ENCODE measurements at places on chromosomes 6 and 20. TPM values are rescaled to one million over a fixed set of nuclear protein-coding genes. Genes with fewer than 3 reads are reported as not detected.

DNA sequence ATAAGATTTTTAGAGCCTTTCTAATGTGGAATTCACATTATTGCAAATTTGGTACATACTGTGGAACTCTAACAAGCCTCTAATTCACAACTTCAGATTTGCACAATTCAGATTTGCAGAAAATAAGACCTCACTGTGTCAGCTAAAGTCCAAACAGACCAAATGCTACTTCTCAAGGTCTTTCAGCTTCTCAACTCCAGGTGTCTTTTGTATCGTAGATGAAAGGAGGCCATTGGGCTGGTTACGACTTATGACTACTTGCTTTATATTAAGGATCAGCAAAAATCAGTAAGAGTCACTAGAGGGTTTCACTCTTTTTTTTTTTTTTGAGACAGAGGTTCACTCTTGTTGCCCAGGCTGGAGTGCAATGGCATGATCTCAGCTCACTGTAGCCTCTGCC lies 37.8 kb downstream of the ZNF217 start:
- DNase-seq: no peak

Gene HACE1
- 23.0 TPM for total RNA-seq

- DNase-seq: no peak
Observed at GRCh38 chr6:168472363-168472762, 31.4 kb downstream of the SMOC2 start.

- no peak for DNase-seq
Observed at GRCh38 chr20:10521068-10521831, 86.1 kb downstream of the SLX4IP start.

DNA sequence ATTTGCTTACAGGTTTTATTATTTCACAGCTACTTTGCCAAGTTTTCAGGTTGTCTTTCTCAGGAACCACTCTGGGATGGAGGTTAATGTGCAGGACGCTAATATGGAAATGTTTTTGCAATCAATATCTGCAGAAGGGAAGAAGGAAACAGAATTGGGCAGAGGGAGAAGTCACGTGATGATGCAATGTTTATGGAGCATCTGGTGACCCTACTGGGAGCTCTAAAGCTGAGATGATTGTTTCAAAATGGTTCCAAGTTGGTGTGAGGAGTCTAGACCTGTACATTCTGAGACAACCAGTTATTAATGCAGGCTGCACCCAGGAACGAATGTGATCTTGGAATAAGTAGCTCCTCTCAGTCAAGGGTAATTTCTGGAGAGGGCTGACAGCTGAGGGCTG lies 905.4 kb upstream of the FLRT3 start:
- no peak for DNase-seq

GRCh38 chr20:18072532-18072931 lies 14.8 kb upstream of the OVOL2 start:
- no peak for DNase-seq

Gene PM20D2
- 16.5 TPM for total RNA-seq

- no peak for DNase-seq
Observed at GRCh38 chr6:143708889-143709288, 31.1 kb downstream of the PHACTR2 start.

- DNase-seq: no peak
Observed at GRCh38 chr6:127403636-127404035, 55.6 kb downstream of the KIAA0408 start.

Gene TOX2
- 3.3 TPM for total RNA-seq

Gene PLEKHG1
- 27.6 TPM for total RNA-seq

GRCh38 chr6:92945799-92946198 lies 473.6 kb downstream of the EPHA7 start:
- DNase-seq: no peak

Gene TPBG
- 21.4 TPM for total RNA-seq

DNA sequence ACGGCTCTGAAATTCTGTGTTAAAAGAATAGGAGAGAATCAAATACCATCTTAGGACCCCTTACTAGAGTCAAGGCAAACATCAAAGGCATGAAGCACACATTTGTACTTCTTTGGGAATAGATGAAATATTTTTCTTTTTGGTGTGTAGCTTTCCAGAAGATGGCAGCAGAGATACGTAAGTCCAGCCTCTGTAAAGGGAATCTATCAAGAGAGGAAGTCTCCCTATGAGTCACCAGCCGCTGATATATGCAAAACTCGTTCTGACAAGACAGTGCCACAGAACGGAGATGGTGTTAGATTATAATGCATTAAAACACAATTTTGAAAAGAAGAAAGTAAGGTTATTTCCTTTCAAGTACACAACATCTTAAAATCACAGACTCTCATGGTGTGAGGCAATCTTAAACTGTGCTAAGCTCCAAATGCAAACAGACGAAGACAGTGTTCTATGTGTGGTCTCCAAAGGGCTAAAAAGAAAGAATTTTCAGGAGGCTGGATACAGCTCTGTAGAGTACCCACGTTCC lies 120.0 kb upstream of the AGPAT4 start:
- peak; percentile 46 for DNase-seq

Gene NMBR
- total RNA-seq: not detected

Gene CPNE5
- 0.54 TPM for total RNA-seq

Gene SPATS1
- not detected for total RNA-seq

- DNase-seq: peak; percentile 44
Observed at GRCh38 chr6:35727935-35728682, 8.7 kb upstream of the ARMC12 start.

DNA sequence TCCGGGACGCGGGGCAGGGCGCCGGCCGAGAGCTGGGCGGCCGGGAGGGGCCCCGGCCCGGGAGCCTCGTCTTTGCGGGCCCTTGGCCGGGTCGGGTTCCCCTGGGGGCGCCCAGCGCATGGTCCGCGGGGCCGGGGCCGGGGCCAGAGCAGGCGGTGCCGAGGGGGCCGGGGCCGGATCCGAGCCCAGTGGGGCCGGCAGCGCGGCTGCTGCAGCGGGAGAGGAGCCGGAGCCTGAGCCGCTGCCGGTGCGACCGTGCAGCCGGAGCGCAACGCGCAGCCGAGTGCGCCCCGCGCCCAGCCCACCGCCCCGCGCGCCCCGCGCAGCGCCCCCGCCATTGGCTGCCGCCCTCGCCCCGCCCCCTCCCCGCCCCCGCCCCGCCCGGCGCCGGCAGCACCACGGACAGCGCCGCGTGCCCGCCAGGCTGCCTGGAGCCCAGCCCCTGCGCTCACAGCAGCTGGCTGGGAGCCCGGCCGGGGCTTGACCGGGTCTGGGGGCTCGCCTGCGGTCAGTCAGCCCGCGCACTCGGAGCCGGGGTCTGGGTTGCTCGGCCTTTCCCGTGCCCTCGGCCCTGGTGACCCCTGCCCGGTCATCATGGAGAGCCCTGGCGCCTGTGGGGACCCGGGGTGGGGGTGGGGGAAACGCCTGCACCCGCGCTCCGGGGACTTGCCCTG lies at the start of gene HRH3:
Gene HRH3 (minus strand): TSS at position 287 of the 674 bp plus-strand sequence. CDS start 308 bp downstream, outside the sequence.
- DNase-seq: peak; percentile 65

GRCh38 chr6:74964871-74965441 lies 240.9 kb downstream of the COL12A1 start:
- no peak for DNase-seq

Gene ERVFRD-1
- not detected for total RNA-seq

- no peak for DNase-seq
Observed at GRCh38 chr6:20377623-20378265, 23.9 kb upstream of the E2F3 start.

DNA sequence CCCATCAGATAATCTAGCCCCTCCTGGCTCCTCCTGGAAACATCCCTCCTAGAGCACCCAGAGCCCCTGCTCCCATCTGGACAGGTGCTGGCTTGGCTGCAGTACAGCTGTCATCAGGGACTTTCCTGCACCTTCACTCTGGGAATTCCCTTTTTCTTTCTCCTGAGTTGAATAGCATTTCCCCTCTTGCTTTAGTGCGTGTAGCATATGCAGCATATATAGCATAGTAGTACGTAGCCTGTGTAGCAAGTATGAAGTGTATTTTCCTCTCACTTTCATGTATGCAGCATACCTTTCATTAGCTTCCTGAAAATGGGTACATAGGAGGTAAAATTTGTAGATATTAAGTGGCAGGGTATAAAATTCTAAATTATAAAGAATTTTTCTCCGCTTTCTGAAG lies 352.9 kb downstream of the ESR1 start:
- no peak for DNase-seq

DNA sequence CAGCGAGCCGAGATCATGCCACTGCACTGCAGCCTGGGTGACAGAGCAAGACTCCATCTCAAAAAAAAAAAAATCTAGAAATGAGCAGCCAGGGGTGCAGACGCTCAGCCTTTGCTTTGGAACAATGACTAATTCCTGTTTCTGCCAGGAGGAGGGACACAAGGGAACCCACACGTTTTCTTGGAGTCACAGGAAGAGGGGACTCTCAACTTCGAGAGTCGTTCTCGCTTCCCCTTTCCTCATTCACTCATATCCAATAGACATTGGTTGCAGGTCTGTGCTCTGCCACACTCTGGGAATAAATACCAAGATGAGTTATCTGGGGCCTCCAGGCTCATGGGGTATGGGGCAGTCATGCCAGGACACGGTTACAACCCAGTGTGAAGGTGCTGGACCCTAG lies 91.5 kb upstream of the RREB1 start:
- no peak for DNase-seq

Gene IL17A
- total RNA-seq: not detected

DNA sequence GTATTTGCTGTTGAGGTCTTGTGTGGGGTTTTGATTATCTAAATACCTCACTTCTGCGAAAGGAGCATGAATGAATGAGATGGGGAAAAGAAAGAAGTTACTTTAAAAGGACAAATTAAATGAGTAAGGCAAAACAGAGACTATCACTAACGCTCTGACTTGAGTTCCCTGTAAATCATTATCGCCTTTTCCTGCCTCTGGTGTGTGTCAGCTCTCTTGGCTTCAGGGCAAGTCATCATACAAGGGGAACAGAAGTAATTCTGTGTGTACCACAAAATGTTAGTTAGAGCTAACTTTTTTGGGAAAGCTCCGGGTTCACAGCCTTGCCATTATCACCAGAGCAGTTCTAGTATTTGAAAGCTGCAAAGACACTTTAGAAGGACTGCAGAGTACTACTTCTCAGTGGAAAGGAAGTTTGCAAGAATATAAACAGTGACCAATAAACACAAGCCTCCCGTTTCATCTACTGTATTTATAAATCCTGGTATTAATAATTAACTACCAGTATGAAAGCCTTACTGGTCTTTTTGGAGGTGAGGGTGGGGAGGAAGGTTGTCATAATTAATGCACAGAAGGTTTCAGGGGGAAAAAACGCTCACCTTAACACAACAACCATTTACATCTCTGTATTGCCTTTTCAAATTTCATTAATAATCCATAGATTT lies 1.2 kb downstream of the DZANK1 start:
- DNase-seq: no peak

GRCh38 chr6:130694606-130695005 lies 132.6 kb upstream of the SMLR1 start:
- no peak for DNase-seq

Gene PHF1
- total RNA-seq: 63.5 TPM

DNA sequence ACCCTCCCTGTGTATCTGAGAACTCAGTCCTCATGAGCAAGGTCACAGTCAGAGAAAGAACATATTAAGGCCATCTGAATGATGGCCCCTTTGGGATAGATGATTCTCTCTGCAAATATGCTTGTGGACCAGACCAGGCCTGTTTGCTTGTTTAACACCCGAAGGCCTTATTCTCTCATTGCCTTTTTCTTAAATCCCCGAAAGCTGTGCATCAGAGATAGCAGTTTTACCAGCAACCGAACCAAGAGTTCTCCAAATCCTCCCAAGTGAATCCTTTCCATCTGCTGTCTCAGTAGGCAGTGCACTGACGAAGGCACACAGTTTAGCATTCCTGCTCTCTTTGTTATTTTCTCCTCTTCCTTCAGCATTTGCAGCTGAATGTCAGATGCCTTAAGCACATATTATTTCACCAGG lies 79.8 kb downstream of the TRMT6 start:
- no peak for DNase-seq

DNA sequence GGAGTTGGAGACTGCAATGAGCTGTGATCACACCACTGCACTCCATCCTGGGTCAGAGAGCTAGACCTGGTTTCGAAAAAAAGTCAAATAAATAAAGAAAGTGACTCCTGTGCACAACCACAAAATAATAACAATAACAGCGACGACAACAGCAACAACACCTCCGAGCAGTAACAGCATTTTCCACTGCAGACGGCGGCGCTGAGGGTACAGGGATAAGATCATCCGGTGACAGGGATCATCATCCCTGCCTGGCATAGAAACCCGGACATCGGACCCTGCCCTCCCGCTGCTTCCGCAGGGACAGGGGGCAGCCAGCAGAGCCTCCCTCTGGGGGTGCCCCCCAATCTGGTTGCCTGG lies 11.5 kb downstream of the SRXN1 start:
- no peak for DNase-seq

All from neural crest cell (in vitro differentiated cells).